ENCODE measurements at places on chromosomes 16 and 17.

DNA sequence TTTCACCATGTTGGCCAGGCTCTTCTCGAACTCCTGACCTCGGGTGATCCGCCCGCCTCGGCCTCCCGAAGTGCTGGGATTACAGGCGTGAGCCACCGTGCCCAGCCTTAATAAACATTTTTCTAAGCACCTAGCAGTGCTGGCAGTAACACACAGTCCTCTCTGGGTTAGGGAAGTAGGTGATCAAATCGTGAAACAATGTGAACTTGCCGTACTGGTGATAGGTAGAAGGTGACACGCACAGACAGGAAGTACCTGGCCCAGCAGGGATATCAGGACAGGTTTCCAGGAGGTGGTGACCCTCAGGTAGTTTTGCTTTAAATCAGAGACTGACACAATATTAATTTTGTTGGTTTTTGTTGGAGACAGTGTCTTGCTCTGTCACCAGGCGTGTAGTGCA is 4.5 kb downstream of the PLD2 start:
- no peak for DNase-seq

DNA sequence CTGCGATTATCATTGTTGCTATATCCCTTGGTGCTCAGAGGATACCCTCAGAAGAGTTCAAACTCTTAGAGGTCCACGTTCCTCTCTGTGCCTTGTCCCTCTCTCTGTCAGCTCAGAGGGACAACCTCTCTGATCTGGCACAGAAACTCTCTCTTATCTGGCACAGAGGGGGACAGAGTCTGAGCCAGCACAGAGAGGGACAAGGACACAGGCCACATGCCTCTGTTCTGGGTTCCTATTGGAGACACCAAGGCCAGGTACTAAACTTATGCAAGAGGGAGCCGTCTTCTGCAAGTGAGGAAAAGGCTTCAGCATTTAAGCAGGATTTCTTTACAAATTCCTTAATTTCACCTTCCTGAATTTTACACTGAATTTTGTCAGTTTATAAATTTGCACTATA is 565.2 kb downstream of the TOX3 start:
- no peak for DNase-seq

- DNase-seq = no peak
Observed at GRCh38 chr17:79799174-79799537, 2.3 kb upstream of the CBX8 start.

- peak; percentile 52 for DNase-seq
Observed at GRCh38 chr16:56298948-56299596, 107.8 kb downstream of the GNAO1 start.

DNA sequence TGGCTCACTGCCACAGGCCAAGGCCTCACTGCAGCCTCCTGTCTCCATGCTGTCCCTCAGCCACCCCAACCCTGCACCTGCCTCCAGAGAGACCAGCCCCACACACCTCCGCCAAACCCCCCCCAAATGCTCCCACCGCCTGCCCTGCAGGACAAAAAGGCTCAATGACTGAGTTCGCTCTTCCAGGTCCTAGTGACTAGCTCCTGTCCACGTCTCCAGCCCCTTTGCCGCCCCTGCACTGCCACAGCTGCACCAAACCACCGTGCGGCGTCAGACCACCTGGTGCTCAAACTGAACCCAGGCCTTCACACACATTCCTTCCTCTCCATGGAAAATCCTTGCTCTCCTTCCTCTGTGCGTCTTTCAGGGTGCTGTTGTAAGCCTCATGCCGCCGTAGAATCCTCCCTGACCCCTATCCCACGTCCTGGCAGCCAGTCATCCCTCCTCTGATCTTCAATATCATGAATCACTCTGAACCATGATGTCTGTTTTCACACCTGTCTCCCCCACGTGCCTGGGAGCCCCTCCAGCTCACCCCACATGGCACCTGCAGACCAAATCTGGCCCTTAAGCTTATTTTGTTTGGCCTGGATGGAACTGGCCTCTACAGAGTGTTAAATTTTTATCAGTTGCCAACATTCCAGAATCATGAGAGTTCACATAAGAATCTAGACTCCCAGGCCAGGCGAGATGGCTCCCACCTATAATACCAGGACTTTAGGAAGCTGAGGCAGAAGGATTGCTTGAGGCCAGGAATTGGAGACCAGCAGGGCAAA is 4.3 kb upstream of the GSG1L start:
- no peak for DNase-seq

DNA sequence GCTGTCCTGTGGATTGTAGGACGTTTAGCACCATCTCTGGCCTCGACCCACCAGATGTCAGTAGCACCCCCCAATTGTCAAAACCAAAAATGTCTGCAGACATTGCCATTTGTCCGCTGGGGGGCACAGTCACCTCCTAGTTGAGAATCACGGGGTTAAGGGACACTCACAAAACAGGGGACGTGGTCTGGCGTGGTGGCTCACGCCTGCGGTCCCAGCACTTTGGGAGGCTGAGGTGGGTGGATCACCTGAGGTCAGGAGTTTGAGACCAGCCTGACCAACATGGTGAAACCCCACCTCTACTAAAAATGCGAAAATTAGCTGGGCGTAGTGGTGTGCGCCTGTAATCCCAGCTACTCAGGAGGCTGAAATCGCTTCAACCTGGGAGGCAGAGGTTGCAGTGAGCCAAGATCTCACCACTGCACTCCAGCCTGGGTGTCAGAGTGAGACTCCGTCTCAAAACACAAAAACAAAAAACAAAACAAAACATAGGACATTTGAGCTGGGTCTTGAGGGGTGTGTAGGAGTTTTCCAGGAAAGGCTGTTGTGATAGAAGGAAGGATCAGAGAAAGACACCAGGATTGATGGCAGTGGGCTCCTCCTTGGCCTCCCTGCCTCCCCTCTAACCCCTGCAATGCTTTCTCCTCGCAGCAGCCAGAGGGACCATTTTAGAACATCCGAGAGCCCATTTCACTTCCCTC is 171.8 kb upstream of the GSE1 start:
- DNase-seq = no peak

DNA sequence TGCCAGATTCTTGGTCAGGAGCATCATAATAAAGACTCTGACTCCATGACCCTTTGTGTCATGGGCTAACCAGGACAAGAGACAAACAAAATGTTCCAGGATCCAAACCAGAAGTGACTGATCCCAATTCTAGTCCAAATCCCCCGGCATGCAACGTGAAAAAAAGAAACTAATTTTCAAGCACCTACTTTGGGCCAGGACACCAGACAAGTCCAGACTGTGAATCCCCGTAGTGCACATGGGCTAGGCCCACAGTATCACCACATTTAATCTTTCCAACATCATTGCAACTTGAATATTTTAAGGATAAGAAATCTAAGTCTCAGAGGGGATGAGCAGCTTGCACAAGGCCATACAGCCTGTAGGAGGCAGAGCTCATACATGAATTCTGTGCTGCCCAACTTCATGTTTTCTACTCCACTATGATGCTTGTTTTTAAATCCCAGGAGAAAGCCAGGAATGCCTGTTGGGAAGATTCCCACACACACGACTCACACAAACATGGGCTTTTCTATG is 365.7 kb downstream of the NPIPA8 start:
- no peak for DNase-seq

- no peak for DNase-seq
Observed at GRCh38 chr17:78134899-78135385, 4.4 kb downstream of the TMC8 start.

GRCh38 chr17:40313668-40314583 is 4.9 kb downstream of the RARA start:
- no peak for DNase-seq

DNA sequence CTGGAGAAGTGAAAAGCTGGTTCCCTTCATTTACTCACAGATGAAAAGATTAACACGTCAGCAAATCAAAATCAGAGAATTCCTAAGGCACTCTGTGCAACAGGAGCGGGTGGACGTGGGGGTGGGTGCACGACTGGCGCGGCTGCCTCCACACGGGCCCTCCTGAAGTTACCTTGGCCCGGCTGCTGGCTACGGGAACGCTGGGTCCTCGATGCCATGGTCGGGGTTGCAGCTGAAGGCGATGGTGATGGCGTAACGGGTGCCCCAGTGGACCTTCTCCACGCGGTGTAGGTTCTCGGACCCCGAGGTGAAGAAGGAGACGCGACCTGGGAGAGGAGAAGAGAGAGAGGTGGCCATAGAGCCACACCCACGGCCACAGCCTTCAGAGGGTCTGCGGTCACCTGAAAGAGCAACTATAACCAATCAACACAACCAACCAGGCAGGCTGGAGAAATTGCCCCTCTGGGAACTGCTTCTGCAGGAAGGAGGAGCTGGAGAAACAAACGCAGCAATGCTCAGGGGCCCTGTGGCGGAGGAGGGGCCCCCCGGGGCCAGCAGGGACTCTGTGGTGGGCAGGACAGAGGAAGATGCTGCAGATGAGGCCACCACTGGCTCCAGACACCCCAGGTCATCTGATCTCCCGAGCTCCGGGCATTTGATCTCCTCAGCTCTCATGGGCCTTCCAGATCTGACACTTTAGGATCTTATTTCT is 20.8 kb downstream of the UTS2R start:
- no peak for DNase-seq

DNA sequence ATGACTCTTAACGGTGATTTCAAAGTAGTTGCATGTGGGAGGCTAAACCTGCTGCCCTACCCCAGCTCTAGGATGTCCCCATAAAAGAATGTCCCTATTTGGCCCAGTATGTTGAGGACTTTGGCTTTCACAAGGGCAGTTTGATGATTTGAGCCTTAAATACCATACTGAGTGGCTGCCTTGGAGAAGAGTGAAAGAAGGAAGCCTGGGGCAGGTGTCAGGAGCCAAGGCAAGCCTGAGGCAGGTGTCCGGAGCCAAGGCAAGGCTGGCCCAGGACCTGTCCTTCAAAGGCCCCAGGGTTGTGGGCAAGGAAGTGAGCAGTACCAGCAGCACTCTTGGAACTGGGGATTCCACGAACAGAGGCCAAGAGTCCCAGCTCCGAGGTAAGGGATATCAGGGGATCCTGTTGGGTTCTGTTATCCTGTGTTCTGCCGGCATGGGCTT is 18.6 kb downstream of the ST6GALNAC2 start:
- DNase-seq = no peak

GRCh38 chr16:75248142-75248535 is 3.3 kb downstream of the BCAR1 start:
- no peak for DNase-seq

DNA sequence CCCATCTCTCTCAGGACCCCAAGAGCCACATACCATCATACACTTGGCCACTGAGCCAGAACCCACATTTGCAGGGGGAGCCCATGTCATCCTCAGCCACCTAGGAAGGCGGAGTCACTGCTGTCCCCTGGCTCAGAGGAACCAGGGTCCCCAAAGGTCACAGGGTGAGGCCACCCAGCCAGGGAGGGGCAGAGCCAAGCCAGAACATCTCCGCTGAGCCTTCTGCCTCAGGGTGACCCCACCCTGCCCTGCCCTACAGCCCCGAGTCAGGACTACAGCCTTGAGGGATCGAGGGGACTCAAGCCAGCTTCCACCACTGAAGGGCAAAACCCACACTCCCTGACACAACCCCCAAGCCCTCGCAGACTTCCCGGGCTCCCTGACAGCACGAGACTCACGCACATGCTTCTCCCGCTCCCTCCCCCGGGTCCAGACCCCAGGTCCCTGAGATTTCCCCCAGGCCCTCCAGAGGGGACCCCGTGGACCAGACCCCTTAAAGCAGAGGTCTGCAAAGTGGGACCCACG is 17.4 kb downstream of the PIEZO1 start:
- DNase-seq = no peak

DNA sequence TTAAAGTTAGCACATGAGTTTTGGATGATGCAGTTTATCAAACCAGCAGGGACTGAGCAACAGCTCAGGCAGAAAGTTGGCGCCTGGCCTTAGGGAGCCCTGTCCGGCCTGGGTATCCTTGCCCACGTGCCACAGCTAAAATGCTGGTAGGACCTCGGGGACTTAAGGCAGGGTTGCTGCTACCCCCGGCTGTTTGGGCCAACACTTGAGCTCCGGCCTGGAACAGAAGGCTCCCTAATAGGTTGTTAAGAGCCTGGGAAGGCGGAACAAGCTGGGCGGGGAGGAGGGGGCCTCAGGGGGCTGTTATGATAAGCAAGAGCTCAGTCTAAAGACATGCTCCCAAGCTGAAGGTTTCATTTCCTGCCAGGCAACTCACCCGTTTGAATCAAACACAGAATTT is 39.7 kb downstream of the CUEDC1 start:
- no peak for DNase-seq

- no peak for DNase-seq
Observed at GRCh38 chr16:71893888-71894228, 1.5 kb upstream of the IST1 start.

All from G401 (cell line).